ENCODE measurements at places on chromosomes 3 and 15.

DNA sequence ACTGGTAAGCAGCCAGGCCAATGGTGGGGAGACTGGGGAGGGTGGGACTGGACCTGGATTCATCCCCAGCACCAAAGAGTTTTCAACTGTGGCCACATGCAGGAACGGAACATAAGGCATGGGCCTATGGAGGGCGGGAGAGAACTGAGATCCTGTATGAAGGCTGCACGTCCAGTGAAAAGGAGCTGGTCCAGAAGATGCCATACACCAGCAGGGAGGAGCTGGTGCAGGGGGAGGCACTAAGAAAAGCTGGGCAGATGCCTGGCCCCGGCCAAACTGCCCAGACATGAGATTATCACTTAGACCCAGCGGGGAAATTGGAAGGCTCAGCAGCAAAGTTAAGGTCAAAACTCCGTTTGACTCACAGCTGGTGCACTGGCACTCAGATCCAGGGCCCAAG is 58.1 kb upstream of the MCF2L2 start:
- DNase-seq = no peak

DNA sequence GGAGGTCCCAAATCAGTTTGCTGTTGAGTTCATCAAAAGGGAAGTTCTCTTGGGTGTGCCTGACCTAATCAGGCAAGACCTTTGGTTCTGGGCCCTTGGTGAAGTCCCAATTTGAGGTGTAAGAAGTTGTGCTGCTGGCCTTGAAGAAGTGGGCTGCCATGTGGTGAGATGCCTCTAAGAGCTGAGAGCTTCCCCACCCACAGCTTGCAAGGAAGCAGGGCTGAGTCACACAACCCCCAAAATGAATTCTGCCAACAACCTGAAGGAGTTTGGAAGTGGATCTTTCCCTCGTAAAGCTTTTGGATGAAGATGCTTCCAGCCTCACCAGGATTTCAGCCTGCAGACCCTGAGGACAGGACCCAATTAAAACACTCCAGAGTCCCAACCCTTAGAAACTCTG is 129.3 kb upstream of the NSMCE3 start:
- no peak for DNase-seq

- no peak for DNase-seq
Measured at GRCh38 chr3:180183346-180183745, 146.6 kb upstream of the PEX5L start.

DNA sequence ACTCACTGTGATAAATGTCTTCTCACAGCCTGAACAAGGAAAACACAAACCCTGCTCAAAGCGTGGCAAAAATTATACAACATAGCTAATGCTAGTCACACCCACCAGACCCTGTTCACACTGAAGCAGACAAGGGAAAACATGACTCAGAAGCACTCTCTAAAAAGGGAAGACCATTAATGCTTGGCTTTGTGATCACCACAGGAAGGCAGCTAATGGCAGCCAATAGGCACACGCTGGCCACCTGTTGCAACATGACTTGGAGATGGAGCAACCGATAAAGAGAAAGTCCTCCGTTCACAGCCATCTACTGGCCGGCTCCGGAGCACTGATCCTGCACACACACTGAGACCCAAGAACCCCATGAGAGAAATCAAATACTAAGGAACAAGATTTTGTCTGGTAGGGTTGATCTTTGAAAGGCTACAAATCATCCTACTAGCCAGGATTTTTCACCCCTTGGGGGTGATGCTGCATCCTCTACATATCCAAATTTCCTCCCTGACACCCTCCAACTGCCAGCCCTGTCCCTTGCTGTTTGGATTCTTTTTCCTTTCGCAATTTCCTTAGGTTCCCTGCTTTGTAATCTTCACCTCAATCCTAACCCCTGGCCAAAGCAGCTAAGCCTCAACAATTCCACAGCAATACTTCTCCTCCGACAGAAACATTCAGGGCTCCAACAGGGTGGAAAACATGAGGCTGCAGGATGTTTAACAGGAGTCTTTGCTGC is 3.2 kb downstream of the ZXDC start:
- peak; percentile 98 for DNase-seq

DNA sequence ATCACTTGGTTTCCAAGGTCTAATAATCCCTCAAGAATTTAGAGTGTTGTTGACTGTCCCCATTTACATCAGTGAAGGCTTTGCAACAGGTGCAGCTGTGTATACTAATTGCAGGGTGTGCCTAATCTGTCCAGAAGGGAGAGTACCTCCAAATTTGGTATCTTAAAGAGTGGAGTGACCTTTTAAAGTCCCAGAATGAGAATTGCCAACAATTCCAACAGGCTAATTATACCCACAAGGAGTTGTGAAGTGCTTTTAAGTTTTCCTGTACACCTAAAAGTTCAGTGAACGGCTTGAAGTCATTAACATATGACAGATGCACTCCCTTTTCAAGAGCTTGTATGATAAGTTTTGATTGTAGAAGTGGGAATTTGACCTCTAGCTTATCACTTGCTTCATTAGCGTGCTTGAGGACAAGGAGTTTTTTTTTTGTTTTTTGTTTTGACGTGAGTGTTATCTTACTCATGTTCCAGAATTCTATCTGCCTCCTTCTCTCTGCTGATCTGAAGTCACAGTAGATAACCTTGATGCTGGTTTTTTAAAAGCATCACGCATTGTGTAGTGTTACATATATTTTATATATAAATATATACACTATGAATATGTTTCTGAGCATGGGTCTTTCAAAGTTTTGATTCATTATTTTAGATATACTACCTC is 26.3 kb downstream of the CDIN1 start:
- no peak for DNase-seq
